Activated CD4-positive, alpha-beta T cell treated with anti-CD3 and anti-CD28 coated beads, Interleukin-2, amount 50 U/mL, for 48 hours (primary cell): ENCODE measurements at places on chromosomes 3 and 15.
A peak's percentile ranks its signal among the peaks of the same experiment; 100 is the strongest.

- no peak for DNase-seq
Observed at GRCh38 chr3:25854635-25855034, 64.7 kb downstream of the OXSM start.

- no peak for DNase-seq
Observed at GRCh38 chr3:178492491-178492890, 43.7 kb upstream of the KCNMB2 start.

DNA sequence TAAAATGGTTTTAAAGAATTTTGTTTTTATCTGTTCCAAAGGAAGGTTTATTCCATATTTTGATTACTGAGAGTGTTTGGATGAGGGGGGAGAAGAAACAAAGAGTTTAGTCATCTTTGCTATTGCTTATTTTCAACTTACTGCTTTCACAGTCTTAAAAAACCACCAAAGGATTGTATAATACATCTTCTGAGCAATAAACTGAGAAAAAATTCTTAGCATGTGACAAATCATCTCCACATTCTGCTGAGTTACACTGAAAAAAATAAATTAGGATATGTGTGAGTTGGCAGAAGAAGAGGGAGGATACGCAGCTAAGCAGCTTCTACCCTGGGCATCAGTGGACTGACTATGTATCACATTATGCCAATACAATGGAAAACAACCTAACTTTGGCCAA, 23.2 kb upstream of the ACTC1 start:
- DNase-seq: no peak

- DNase-seq: no peak
Observed at GRCh38 chr3:50241163-50241562, 5.2 kb downstream of the GNAI2 start.

DNA sequence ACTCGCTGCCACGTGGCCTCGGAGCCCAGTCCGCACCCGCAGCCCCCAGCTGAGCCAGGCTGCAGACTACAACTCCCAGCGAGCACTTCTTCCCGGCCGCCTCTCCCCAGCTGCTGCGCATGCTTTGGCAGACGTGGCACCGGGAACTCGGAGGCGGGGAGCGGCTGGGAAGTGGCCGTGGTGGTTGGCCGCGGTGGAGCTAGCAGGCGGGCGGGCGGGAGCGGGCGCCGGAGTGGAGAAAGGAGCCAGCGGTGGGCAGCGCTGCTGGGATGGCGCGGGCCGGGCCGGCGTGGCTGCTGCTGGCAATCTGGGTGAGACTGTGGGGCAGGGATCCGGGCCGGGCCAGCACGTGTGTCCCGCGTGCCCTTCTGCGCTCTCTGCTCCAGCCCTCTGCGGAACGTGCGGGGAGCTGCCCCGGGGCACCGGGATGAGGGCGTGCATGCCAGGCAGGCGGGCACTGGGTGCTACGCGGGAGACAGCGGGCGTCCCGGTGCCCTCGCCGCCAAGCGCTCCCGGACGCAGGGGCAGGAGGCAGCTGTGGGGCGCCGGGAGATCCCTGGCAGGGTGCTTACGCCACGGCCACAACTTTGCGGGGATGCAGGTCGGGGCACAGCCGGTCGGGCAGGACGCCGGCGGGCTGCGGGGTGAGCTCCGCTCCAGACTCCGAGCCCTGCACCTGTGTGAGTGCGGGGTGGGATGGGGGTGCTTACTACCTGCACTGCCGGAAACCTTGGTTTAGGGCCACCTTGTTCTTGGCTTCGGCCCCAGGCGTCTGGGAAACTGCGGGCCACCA, at the start of gene PDIA5:
PDIA5 (plus strand) TSS at position 130 of the 793 bp plus-strand sequence; CDS start at position 270, 140 bp downstream.
- DNase-seq: peak; percentile 88

DNA sequence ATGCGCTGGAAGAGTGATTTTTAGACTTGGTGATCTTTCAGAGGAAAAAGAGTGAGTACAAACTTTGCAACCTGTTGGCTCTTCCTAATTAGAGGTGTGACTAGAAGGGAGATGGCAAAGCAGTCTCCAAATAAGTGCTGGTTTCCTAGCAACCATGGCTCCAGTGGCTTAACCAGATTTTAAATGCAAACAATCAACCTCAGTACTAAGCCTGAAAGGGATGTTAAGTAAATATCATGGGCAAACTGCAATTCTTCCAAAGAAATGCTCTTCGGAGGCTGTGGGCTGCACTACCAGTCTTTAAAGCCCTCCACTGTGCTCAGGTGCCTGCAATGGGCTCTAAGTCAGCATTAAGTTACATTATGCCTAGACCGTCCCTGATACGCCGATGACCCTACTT, 678.1 kb upstream of the CCDC54 start:
- DNase-seq: no peak

DNA sequence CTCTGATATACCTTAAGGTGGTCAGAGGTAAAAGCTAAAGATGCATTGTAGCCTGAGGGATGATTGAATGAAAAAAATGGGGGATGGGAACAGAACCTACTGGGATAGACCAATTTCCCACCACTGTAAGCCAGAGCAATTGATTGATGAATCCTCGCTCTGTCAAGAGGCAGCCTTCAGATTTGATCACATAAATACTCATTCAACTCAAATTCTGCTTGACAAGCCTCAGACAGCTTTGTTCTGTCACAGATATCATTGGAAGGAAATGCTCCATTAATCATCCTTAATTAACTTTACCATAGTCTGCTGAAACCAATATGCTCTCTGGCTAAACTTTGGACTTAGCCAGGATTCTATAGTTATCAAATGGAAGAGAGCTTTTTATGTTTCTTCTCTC, 467.8 kb downstream of the MECOM start:
- no peak for DNase-seq

DNA sequence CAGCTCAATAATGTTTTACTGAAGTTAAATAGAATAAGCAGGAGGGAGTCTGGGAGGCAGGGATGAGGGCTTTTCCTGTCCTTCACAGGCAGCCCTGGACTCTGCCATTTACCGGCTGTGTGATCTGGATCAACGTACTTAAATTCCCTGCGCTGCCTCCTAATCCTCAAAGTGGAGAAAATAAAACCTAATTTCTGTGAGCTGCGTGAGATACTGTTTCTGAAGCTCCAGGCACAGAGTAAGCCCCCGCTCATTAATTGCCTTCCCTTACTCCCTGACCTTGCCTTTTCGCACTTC, 278 bp upstream of the PDIA5 start:
- no peak for DNase-seq

- no peak for DNase-seq
Observed at GRCh38 chr3:30471066-30471465, 135.3 kb upstream of the TGFBR2 start.
